Foreskin keratinocyte (primary cell): ENCODE measurements at places on chromosomes 16 and 17. TPM values are rescaled to one million over a fixed set of nuclear protein-coding genes. Genes with fewer than 3 reads are reported as not detected.

The TMEM107 gene
- 24.1 and 25.4 TPM in 2 replicates for polyA plus RNA-seq

The KRT13 gene
- polyA plus RNA-seq: 0.77 and 0.88 TPM in 2 replicates

The CAVIN1 gene
- 215 and 236 TPM in 2 replicates for polyA plus RNA-seq

The TSPAN10 gene
- 0.79 and 1.3 TPM in 2 replicates for polyA plus RNA-seq

The PAFAH1B1 gene
- polyA plus RNA-seq: 82.2 and 87.9 TPM in 2 replicates

DNA sequence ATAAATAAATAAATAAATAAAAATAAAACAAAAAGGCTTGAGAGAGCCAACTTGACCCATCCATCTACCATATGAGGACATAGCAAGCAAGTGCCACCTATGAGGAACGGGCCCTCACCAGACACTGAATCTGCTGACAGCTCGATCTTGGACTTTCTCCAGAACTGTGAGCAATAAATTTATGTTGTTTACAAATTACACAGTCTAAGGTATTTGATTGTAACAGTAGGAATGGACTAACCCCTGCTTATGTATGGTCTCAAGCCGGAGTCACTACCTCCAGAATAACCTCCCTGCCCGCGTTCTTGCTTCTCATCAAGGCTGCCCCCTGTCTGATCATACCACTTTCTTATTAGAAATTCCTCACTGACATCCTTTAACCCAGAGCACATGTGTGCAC, 9.9 kb downstream of the SLC5A11 start:
- DNase-seq: no peak

DNA sequence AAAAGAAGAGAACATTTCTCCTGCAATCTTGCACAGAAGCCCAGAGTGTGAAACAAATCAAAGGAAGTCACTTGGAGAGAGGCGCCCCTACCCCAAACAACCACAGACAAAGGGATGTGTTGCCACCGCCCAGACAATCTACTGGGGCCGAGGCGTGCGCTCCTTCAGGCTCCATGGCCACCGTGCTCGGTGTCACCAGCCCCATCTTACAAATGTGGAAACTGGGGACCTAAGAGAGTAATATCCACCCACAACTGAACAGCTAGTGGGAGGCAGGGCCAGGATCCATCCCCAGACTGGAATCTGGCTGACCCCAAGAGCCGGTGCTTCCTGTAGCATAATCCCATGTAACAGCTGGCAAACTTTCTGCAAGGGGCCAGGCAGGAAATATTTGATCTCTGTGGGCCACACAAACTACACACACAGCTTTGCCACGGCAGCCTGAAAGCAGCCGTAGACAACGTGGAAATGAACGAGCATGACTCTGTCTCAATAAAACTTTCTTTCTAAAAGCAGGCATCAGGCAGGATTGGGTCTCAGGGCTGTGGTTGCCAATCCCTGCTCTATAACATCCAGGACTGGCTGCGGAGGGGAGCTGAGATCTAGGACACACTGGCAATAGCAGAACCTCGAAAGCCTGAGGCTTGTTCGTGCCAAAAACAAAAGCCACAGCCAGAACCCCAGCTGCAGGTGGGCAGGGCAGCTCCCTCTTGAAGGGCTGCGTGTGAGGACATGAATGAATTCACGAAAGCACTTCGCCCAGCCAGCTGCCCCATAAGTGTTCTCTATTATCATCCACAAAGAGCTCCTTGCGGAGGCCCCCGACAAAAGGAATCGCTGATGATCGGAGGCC, 26.6 kb upstream of the GINS2 start:
- DNase-seq: peak; percentile 81

GRCh38 chr17:41578538-41578937, 6.7 kb upstream of the KRT9 start:
- no peak for DNase-seq

GRCh38 chr17:33929181-33929724, 325.8 kb upstream of the CCL2 start:
- DNase-seq: no peak

DNA sequence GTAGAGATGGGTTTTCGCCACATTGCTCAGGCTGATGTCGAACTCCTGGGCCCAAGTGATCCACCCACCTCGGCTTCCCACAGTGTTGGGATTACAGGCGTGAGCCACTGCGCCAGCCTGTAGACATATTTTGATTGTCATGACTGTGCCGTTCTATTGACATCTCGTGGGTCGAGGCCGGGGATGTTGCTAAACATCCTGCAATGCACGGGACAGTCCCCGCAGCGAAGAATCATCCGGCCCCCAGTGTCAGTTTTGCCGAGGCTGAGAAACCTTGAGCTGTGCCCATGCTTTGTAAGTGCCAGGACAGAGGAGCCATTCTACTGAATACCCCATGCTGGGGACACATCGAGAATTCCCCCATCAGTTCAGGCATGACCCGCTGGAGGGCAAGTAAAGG, 69.1 kb upstream of the GSE1 start:
- no peak for DNase-seq

DNA sequence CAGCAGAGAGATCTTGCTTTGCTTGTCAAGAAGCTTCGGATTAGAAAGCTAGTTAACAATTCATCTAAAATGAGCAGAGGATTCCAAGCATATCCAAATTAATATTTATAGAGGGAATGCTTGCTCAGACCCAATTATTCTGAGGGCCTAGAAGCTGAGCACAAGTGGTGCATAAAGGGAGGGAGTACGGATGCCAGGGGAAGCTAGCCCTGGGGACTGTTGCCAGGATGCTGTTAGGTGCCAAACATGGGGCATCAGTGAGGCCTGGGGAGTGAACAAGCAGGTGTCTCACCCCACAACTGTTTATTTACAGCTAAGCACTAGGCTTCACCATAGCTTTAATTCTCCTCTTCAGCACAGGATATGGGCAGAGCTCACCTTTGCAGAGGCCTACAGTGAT, 684.1 kb upstream of the C16orf82 start:
- no peak for DNase-seq

DNA sequence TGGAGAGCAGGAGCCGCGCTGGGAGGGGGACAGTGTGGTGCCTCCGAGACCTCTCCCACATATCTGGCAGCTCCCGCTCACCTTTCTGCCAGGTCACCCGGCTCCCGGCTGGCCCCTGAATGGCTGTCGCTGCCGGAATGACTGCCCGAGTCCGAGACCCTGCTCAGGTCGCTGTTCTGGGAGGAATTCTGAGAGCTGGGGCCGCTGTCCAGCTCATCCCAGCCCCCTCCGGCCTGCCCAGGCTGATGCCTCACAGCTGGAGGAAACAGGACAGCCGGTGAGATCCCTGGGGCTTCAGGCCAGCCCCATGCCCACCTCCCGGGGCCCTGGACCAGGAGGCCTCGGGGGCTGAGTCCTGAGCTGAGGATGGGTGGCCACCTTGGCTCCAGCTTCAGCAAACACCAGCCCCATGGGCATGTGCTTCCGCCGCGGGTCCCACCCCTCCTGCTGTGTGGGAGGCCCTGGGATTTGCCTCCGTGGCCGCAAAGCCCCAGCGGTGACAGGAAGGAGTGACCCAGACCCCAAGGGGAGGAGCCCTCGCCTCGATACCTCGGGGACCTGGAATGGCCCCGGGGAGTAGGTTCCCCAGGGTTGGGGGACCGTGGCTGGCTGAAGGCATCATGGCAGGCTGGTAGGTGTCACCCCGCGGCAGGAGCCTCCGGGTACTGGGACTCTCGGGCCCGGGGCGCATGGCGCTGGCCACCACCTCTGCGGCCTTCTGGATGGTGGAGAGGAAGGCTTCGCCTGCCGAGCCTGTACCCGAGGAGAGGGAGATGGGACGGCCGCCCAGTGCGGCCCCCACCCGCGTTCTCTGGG, 6.9 kb downstream of the TEPSIN start:
- no peak for DNase-seq

- DNase-seq: no peak
These were observed 26.0 kb downstream of the C16orf74 start for GRCh38 chr16:85724936-85725335.

- no peak for DNase-seq
These were observed 14.9 kb downstream of the CEP131 start for GRCh38 chr17:81207610-81208581.

DNA sequence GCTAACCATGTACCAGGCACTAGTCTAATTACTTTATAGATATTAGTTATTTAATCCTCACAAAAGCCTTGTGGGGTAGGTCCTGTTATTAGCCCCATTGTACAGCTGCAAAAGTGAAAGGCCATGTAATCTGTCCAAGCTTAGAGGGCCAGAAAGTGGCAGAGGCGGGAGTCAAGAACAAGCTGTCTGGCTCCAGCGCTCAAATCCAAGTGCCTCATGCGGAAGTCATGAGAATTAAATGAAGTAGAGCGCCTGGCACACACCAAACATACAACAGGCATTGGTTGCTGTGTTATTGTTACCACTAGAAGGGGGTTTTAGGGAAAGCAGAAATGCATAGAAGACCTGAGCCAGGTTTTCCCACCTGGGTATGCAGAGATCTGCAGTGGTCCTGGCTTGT, 1.2 kb downstream of the AQP8 start:
- DNase-seq: no peak

GRCh38 chr17:47693731-47694580, at the start of gene TBKBP1:
TBKBP1 (plus strand) TSS chr17:47694161; CDS start chr17:47696113, 1,952 bp downstream.
- DNase-seq: no peak

DNA sequence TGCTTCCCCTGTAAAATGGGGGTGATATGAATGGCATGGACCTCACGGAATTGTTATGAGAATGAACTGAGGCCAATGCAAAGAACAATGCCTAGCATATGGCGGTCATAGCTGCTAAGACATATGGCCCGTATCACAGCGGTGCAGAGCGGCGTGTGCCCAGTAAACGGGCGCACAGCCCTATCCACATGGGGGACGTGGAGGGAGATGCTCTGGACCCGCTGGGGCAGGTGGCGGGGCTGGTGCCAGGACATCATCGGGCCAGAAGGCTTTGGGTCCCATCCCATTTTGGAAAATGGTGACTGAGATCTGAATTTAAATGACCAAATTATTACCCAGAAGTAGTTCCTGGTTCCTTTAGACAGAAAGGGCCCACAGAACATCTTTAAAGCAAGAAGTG, 18.5 kb upstream of the CPSF4L start:
- DNase-seq: no peak

- DNase-seq: no peak
These were observed 262.0 kb downstream of the CPPED1 start for GRCh38 chr16:12541672-12542071.

- no peak for DNase-seq
These were observed 116.3 kb upstream of the MAF start for GRCh38 chr16:79716645-79717332.

DNA sequence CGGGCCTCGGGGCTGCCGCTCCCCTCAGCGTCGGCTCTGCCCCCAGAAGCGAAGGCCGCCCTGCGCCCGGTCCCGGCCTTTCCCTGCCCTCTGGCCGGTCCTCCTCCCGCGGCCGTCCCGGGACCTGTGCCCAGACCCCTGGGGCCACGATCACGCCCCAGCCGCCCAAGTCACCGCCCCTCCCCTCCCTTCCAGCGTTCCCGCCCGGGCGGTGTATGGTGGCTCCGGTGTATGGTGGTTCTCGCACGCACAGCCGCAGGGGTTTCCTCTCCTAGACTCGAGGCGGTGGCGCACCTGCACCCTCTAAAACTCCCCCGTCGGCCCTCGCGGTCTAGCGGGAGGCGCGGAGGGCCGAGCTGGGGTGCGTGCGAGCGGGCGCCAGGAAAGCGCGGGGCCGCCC, 10.0 kb downstream of the TIGD7 start:
- no peak for DNase-seq

DNA sequence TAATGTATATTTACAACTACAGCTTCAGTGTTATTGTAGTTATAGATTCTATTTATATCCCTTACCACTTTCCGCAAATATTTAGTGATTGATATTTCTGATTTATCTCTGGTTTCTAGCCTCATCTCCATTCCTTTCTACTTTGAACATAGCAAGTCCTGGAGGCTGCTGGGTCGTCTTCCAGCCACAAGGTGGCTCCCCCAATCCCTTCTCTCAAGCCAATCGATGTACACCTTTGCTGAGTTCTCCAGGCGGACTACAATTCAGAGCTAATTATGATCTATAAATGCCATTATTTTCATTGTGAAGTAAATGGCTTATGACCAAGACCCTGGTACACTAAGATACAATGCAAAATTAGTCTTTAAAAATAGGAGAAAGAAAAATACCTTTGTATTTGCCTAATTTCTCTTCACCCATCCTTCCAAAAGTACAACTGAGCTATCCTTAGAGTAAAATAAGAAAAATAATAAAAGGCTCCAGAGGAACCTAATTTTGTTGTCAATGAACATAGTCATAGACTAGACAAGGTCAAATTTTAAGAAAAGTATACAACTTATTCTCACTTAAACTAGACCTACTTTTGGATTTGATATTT, 122.1 kb downstream of the SKAP1 start:
- peak; percentile 32 for DNase-seq

GRCh38 chr16:72424757-72425156, 252.8 kb upstream of the PMFBP1 start:
- no peak for DNase-seq

DNA sequence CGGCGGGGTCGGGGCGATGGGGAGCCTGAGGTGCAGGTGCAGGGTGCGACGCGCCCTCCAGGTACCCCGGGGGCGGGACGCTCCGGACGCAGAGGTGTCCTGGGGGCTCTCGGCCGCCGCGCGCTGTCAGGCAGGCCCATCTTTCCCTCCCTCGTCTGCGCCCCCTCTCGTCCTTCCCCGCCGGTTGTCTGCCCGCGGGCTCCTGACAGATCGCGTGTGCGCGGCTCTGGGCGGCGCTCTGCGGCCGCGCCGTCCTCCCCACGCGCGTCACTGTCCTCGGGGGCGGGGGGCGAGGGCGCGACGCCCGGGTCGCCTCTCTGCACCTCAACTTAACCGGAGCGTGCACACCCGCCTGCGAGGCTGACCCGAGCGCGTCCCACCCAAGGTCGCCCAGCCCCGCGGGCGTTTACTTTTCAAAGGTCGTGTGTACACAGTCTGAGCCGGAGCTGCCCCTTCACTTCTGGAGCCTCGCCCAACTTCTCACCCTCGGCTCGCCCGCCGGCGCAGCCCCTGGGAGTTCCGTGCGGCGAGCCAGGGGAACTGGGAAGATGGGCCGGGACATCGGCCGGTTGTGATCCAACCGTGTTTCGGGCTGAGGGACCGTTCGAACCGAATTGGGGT, 512 bp downstream of the AKAP1 start:
- no peak for DNase-seq

DNA sequence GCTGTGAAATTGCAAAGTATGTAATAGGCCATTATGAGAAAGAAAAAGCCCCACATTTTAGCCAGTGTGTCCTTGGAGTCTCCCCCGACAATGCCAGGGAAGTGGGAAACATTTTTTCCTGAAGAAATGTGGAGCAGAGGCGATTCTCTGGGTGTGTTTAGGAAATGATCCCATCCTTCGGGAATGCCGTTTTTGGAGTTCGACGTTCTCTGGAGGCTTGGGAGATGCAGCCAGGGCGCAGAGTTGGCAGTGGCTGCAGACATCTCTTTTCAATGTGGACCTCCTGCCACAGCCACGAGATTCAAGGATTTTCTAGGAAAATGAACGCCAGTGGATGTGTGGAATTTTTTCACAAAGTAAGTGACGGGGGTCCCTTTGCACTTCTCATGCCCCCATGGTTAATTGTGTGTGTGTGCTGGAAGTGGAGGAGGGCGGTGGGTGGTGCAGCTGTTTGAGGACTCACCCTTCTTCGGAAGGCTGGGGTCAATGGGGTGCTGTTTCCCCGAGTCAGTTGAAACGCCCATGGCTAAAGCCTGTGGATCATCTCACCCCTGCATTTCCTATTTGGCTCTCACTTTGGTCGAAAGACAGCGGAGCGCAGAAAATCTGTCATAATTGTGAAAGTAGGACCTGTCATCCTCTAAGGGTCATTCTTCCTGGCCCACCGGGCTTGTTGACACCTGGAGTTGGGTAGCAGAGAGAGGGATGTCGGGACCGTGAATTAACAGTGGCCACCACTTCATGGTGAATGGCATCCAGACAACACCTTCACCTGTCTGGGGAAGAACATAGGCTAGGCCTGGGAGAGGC, 73.2 kb downstream of the CMIP start:
- DNase-seq: no peak

- DNase-seq: peak; percentile 62
These were observed 997 bp downstream of the ACADVL start for GRCh38 chr17:7220593-7221277.

GRCh38 chr16:89136931-89137330, 34.6 kb upstream of the CDH15 start:
- no peak for DNase-seq
